ENCODE measurements at places on chromosomes 1 and 21. TPM values are rescaled to one million over a fixed set of nuclear protein-coding genes. Genes with fewer than 3 reads are reported as not detected.
A peak's percentile ranks its signal among the peaks of the same experiment; 100 is the strongest.

SERPINC1 gene
- 0.93 TPM for total RNA-seq

SOX13 gene
- 33.4 TPM for total RNA-seq

ERVH48-1 gene
- 0.47 TPM for total RNA-seq

IFI44L gene
- total RNA-seq: 15.8 TPM

ANKRD35 gene
- total RNA-seq: 1.7 TPM

CCDC17 gene
- total RNA-seq: 5.0 TPM

KRTAP19-1 gene
- not detected for total RNA-seq

OPRD1 gene
- total RNA-seq: 0.74 TPM

FAM72C gene
- 1.3 TPM for total RNA-seq

TNFAIP8L2 gene
- 0.99 TPM for total RNA-seq

KIRREL1 gene
- 31.9 TPM for total RNA-seq

GRCh38 chr1:162856260-162856659 is 4.7 kb downstream of the CCDC190 start:
- no peak for DNase-seq

- DNase-seq: no peak
Measured at GRCh38 chr1:51738681-51739080, 121.8 kb downstream of the OSBPL9 start.

DNA sequence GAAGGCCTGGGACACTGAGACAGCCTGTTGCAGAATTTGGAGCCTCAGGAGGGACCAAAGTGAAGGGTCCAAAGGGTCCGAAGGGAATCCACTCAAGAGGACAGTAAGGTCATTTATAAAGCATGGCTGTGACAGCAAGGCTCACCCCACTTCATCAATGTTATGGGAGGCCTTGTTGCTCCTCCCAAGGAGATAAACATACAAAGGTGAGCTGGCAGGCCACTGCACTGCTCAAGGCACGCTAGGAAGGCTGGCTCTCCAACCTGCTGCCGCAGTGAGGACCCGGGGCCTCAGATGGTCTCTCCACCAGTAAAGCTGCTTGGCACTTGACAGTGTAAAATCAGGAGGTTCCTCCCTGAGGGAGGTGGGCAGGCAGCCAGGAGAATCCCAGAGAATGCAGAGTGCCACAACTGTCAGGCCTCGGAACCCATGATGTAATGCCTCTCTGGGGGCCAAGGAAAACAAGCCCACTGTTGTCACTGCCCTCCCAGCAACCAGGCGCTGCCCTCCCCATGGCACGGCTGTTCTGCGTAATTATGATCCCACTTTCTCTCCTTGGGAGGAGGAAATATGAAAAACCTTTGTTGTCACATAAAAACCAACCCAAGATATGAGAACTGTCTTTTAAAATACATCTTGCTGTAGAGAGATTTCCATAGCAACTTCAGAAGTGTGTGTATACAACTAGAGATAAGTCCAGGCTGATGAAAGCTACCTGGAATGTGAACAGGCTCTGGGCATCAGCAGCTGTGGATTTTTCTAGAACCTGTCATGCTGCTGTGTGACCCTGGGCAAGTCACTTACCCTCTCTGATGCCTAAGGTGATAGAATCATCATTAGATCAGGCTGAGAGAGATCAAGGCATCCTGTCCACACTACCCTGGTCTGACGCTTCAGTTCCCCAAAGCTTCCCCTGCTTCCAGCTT is 102.5 kb downstream of the KCNN3 start:
- DNase-seq: no peak

DNA sequence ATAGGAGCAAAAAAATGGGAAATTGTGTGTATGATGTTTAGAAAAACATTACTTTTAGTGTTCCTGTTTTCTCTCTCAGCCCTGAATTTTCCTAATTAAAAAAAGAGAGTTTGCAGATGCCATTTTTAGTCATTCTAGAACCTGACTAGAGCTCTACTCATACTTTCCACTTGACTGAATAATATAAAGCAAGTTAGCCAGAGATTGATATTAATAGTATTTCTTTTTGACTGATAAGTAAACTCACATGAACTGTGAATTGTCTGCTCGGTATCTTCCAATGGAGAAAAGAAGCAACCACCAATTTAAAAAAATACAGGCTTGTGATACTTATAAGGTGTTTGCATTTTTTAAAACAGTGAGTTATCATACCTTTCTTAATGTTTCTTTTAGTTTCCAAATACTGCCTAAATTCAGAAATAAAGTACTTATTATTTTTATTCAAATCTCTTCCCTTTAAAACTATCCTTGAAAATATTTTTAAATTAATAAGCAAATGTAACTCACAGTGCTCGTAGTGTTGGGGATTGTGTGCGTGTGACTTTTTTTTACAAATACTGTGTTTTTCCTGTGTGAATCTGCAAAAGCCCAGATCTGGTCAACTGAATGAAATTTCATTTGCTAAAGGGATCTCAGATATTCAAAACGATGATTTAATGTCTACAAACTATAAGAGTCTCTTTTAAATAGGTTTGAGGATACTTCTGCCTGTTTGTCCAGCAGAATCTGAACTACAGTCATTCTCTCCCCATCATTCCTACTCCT is 9.8 kb downstream of the RAP1A start:
- DNase-seq: no peak

DNA sequence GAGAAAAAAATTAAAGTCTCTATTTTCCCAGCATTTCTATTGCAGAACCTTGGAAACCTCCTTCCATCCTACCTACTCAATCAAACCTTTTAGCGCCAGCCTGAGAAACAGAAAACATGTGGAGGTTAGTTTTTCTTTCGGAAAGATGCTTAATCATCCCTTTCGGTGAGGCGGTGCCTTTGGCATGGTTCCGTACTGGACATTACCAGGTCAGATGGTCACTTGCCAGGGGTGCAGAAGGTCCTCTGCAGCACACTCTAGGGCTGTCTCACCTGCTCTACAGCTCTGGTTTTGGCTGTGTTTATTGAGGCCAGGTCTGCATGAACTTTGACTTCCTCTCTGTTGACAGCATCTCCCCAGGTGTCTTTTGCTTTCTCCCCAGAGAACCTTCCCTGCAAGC is 121.5 kb downstream of the PLD5 start:
- no peak for DNase-seq

- no peak for DNase-seq
Measured at GRCh38 chr1:112304126-112304525, 91.9 kb upstream of the CTTNBP2NL start.

DNA sequence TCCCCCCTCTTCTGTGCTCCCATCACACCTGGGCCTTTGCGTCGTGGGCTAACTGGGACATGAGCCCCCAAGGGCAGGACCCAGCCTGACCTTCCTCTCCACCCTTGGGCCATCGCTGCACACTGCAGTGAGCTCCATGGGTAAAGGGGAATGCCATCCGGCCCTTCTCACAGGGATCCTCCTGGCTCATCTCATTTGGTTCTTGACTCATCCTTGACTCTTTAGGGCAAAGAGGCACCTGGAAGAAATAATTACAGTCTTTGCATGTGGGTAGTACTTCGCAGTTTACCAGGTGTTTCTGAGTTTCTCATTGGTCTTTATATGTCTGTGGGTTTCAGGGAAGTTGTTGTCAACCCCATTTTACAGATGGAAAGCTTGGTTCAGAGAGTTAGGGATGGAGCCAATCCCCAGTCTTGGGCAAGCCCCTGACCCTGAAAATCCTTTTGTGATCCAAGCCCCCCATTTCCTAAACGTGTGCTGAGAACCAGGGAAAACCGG is 59.3 kb upstream of the ID3 start:
- no peak for DNase-seq

- no peak for DNase-seq
Measured at GRCh38 chr1:176938375-176938774, 226.1 kb downstream of the ASTN1 start.

DNA sequence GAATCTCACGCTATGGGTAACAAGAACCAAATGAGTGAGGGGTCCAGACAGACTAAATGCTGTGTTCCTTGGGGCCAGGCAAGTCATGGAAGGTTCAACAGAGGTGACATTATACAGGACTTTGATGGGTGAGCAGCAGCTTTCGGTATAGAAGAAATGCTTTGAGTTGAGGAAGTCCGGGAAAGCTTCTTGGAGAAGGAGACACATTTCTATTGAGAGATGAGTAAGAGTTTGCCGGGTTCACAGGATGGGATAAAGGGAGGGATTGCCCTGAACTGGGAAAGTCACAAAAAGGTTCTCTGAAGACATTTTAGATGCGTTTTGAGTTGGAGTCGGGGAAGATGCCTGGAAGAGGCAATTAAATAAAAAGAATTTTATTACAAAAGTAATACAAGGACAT is 580 bp upstream of the AZIN2 start:
- DNase-seq: no peak

DNA sequence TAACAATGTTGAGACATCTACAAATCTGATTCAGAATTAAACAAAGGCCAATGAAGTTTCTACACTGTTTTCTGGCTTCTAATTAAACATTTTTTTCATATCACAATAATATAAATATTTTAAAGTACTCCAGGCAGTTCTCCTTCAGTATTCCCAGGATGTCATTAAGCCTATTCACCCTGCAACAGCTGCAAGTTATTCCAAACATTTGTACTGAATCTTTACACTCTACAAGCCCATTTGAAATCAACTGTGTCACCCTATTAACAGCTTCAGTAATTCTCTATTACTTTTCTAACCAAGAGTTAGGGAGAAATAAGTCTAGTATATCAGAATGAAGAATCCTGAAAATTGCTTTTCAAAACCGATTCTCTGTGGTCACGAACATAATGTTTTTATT is 124.6 kb downstream of the OLFML2B start:
- no peak for DNase-seq

DNA sequence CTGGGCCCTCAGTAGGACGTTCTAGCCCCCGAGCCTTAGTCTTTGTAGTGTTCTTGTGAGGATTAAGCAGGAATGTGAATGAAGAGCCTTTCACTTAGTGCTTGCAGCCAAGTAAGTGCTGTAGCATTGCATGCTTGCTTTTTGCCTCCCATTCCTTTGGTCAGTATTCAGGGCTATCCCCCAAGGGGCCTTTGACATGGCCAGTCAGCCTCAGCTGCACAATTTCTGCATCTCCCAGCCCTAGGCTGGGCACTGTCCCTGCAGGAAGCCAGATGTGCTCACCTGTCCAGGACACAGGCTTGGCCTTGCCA is 30.5 kb downstream of the SOX13 start:
- DNase-seq: no peak

DNA sequence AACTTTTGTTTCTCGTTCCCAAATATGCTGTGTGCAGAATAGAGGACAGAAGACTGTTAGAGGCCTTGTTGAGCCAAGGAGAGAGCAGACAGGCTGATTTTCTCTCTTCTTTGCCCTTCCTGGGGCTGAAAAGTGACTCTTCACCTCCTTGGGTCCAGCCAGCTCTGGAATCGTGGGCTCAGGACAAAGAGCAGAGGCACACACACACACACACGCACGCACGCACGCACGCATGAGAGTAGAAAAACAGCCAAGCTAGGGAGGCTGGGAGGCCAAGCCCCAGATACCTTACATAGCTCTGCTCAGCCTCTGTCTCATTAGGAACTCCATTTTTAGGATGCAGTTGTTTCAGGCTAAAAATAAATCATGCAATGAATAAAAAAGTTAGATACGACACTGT is at the start of gene CASQ2:
TSS of gene CASQ2 (minus strand) at position 166 of the 400 bp plus-strand sequence. CDS start 173 bp downstream, outside the sequence.
- no peak for DNase-seq

- DNase-seq: no peak
Measured at GRCh38 chr1:216293683-216294082, 129.6 kb downstream of the USH2A start.

- peak; percentile 74 for DNase-seq
Measured at GRCh38 chr1:173420330-173420806, 56.8 kb upstream of the PRDX6 start.

DNA sequence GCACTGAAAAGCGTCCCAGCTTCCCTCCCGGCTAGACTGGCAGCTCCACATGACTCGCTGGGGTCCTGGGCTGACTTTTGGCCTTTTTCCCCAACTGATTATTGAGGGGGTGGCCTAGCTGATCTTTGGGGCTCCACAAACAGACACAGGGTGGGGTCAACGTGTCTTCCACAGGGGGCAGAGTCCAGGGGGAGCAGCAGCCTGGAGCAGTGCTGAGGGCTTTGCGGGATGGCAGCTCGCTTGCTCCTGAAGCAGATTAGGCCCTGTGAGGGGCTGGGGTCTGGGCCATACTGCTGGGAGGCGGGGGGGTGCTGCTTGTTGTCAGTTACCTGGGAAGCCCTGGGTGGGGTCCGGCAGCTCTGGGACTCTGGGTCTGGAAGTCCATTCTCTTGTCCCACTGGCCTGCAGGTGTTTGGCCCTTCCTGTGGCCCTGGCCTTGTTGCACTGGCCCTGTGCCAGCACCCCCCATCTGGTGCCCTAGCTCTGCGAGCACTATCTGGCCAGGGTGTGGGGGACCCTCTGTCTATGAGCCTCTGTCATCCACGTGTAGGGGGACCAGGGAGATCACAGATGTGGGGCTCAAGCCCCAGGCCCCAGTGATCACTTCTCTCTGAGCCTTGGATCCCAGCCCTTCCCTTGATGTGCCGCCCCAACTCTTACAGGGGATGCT is 12.3 kb upstream of the HES5 start:
- no peak for DNase-seq

DNA sequence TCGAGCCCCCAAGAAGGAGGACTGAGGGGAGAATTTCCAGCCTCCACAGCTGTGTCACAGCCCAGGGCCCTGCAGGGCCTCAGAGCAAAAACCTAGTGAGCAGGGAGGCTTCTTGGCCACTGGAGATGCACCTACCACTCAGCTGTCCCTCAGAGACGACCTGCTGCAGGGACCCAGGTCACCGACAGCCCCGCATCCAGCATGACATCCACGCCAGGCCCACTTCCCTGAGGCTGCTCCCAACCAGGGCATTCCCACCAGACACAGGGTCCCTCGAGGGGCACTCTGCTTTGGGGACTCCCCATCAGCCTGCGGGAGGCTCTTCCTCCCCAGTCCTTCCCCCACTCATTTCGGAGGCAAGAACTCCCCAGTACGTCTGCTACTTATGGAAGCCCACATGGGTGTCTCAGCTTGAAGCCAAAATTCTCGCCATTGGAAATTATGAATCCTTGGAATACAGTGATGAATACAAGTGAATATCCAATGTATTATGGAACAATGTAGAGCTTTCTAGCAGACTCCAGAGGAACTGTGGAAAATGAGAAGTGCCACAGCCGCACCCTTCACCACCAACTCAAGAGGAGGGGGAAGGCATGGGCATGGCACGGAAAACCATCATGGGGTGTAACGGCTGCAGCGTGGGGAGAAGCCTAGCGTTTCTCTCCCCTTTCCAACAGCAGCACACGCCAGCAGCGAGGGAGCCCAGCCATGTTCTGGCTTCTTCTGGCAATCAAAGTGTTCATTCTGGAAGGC is 6.9 kb downstream of the TFF3 start:
- no peak for DNase-seq

DNA sequence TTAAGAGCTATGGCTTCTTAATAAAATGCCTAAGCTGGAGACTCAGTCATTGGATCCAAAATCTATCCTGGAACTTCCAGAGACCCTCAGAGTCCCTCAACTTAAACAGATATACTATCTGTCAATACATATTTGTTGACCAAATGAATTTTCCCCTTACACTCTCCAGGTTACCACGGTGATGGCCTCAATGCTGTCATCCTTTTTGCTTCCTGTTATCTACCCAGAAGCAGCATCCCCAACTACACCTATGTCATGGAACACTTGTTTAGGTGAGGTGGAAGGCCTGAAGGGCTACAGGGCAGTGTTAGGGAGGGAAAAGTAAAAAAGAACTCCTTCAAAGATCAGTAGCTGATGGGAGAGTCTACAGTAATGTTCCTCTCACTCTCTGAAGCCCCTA is 4.4 kb upstream of the C1orf56 start:
- no peak for DNase-seq

- no peak for DNase-seq
Measured at GRCh38 chr1:70899735-70900134, 147.9 kb downstream of the PTGER3 start.

All from testis (tissue), 5 donors.